Urothelium cell line (cell line): ENCODE measurements at places on chromosomes 7 and 10.

DNA sequence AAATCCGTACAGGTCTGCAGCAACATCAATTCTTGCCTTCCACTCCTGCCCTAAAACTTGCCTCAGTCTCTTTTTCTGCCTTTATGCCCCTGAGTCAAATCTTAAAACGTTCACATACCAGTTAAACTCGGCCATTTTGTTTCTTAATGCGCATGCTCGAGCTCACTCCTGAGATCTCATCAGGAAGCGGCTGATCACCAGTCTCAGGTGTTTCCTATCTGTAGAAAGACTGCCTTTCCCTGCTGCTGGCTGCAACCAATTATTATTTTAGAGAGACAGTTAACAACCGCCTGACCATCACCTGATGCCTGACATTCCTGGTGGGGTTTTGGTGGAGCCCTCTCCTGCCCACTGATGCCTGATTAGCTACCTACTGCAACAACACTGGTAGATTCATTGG, 70.2 kb upstream of the TMEM140 start:
- DNase-seq: no peak

DNA sequence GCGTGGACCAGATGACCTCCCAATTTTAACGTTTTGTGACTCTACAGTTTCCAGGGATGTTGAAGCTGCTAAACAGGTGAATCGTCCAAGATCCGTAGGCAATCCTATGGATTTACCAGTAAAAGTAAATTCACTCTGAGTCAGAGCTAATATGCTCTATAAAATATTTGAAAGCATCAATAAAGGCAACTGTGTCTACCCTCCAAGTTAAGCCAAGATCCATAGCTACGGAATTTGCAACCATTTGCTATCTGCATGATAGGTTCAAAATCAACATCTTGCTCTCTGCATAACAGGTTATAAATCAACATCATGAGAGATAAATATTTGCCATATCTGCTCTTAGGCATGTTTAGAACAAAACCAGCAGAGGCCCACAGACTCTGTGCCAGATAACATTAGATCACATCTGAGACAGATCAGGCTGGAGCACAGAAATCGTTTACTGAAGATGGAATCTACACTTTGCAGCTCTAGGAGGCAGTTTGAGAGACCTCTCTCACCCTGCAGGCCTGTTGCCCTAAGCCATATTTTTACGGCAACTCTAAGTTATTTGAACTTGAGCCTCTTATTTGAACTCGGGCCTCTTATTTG, 80.7 kb upstream of the PDCD4 start:
- DNase-seq: no peak

GRCh38 chr7:117448655-117449054, 21.4 kb upstream of the ASZ1 start:
- no peak for DNase-seq

- DNase-seq: no peak
Measured at GRCh38 chr7:27631391-27631790, 31.3 kb downstream of the HIBADH start.

- DNase-seq: no peak
Measured at GRCh38 chr10:123166618-123167017, 12.4 kb downstream of the BUB3 start.

DNA sequence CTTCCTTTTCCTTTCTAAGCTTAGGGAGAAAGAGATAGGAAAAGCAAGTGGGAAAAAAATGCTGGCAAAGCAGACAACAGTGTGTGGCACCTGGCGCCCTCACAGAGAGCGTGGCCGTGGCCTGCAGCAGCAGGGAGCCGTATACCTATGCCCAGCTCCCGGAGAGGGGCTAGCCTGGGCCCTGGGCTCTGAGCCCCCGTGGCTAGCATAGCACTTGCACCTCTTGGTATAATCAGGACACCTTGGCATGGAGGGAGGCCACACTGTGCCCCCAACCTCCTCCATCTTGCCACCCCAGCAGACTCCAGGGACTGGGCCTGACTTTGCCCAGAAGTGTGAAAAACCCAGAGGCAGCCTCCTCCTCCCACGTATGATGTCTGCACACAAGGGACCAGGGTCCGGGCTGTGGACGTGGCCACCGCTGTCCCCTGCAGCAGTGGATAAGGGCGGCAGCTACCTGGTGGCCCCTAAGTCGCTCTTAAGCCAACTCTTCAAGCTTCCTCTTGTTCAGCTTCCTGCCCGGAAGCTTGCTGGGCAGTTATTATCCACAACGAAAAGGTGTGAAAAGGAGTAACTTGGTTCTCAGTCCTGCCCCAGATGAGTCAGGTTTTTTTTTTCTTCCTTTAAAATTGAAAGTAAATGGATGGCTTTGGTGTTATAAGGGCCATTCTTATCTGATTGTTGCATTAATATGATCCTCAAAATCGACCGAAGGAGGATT, 249.1 kb upstream of the PITRM1 start:
- DNase-seq: no peak

DNA sequence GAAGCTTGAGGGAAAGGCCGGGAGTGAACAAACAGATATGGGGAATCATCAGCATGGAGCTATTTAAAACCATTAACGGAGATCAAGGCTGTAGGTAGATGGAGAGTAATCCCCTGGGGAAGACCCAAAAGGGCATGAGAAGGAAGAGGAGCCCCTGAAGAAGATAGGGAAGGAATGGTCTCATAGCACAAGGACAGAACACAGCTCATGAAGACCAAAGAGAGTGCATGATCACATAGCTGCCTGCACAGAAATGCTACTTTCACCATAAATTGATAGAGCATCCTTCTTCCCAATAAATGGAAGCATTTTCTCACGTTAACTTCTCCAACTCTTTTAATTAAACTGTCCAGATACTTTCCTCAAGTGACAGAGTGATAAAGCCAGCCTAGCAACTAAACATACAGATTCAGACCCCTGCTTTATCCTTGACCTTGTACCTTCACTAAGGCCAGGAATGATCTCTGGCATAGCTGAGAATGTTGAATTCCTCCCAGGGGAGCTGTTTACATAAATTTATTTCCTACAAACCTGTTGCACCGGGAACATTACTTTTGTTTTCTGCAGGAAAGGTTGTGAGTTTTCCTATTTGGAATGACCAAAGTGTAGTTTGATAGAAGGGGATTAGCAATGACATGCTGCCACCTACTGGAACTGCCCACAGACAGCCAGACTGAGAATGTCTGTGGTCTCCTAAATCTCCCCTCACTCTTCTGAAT, 110.8 kb upstream of the LRGUK start:
- peak; percentile 13 for DNase-seq

DNA sequence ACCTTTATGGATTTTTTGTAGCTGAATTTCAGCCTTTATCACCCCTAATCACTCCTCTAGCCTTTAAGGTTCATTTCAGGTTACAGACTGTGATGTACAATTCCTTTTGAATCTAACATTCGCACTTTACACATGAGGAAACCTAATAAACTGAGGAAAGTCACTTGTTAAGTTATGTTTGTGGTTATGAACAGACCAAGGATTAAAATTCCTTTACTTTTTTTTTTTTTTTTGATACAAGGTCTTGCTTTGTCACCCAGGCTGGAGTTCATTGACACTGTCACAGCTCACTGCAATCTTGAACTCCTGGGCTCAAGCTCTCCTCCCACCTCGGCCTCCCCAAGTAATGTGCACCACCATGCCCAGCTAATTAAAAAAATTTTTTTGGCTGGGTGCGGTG, 3.6 kb downstream of the MCU start:
- no peak for DNase-seq

GRCh38 chr10:118832241-118832651, 77.5 kb upstream of the CACUL1 start:
- no peak for DNase-seq

DNA sequence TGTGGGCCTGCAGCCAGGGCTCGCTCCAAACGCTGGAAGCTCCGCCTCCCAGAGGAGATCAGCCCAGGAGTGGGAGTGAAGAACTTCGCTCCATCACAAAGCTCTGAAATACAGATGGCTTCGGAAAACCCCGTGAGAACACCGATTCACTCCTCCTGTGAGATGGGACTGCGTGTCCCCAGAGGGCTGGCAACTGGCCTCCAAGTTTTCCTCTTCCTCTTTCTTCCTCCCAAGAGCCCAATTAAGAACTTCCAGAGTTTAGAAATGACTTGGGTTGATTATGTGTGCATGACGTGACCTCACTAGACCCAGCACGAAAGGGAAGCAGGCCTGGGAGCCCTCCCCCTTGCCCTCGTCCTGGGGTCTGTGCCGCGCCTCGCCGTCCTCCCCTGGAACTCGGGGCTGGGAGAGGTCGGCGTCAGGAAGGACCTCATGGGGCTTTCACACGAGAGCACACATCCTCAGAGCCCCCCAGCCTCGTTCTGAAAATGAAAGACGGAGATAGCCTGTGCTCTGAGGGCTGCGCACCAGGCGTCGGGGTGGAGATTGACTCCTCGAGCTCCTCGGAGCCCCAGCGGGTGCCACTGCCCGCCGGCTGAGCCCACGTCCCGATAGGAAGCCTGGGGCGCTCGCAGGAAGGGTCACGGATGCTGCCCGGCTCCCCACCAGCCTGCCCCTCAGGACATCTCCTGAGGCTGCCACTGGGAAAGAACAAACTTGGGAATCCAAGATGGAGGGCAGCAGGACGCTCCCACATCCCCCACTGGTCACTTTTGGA, 37.8 kb downstream of the PTPRN2 start:
- peak; percentile 41 for DNase-seq

GRCh38 chr7:47332681-47333553, 249.0 kb downstream of the TNS3 start:
- no peak for DNase-seq

DNA sequence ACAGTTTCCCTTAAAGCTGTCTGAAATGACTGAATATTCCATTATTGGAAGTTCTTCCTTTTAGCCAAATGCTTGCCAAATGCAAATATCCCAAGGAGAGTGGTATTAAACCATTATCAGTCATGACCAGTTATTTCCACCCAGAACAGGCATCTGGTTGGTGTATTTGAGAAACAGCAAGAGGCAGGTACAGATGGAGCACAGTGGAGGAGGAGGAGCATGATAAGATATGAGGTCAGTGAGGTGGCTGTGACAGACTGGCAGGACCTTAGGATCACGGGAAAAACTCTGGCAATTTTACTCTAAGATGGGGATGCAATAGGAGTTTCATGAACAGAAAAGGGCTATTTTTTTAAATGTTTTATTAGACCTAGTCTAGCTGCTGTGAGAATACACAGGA, 6.4 kb downstream of the HEPACAM2 start:
- no peak for DNase-seq

DNA sequence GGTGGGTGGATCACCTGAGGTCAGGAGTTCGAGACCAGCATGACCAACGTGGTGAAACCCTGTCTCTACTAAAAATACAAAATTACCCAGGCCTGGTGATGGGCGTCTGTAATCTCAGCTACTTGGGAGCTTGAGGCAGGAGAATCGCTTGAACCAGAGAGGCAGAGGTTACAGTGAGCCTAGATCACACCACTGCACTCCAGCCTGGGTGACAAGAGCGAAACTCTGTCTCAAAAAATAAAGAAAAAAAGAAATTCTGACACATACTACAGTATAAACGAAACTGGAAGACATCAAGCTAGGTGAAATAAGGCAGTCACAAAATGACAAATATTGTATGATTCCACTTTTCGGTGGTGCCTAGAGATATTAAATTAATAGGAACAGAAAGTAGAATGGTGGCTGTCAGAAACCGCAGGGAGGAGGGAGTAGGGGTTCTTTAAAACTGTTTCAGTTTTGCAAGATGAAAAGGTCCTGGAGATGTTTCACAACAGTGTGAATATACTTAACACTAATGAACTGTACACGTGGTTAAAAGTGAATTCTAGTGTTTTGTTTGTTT, 23.2 kb downstream of the PILRA start:
- DNase-seq: no peak

- no peak for DNase-seq
Measured at GRCh38 chr10:93807371-93807770, 49.6 kb downstream of the LGI1 start.

DNA sequence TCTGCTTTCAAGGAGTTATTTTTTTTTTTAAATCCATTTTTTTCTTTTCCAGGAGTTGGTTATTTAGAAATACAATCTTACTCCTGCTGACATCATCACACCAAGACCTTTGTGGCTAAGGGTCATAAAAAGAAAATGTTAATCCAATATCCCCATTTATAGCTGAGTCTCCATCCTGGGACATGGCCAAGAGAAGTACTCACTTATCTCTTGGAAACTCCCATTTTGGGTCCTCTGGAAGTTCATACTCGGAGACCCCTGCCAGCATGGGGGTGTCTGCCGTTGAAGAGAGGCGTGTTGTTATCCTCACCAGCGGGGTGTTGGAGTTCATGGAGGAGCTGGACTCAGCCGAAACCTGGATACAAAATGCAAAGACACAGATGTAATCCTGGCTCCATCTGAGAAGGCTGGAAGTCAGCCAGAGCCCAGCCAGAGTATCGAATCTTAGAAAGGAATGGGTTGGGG, 94.6 kb downstream of the FGFR2 start:
- no peak for DNase-seq

DNA sequence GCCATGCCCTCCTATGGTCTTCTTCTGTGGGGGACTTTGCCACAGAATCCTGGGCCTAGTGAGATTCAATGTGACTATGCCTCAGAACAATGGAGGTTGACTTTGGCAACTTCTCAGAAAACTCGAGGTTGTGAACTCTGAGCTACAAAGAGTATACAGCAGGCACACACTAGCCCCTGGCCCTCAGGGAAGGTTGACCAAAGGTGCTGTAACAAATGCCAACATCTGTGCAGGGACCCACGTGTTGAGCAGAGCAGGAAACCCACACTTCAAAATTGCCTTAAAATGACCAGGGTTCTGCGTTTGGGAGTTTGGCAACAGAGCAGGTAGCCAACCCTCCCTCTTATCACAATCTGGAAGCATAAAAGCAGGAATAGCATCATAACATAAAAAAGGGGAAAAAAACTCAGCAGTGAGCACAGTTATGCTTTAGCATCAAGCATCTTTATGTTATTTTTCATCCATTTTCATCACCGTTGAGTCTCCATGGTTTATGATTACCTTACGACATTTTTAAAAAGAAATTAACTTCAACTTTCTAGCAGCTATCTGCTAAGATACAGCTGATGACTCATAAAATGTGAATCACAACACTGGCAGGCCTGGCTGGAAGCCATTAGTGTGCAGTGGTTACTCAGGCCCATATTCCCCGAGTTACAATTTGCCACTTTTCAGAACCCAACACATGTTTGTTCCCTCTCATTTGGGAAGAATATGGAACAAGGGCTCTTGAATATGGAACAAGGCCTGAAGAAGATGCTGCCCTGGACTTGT, 11.1 kb downstream of the PRLHR start:
- peak; percentile 73 for DNase-seq

GRCh38 chr10:106312087-106312486, 852.4 kb downstream of the SORCS1 start:
- no peak for DNase-seq

DNA sequence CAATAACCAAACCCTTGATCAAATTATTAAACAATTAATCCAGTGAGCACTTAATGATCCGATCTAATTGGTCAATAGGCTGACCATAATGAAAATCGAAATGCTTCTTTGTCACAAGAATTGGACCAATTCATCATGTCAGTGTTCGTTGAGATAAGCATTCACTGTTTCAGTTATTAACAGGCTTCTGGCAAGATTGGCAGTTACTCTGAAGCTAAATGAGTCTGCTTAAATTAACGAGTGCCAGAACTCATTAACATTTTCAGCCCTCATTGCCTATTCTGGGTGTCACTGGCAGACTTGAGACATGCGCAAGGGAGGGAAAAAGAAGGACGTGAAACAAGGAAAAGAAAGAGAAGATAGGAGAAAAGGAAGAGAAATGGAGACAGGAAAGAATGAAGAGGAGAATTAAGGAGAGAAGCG, 30.7 kb upstream of the SLC26A3 start:
- DNase-seq: no peak

GRCh38 chr10:59622320-59623132, 87.1 kb downstream of the SLC16A9 start:
- peak; percentile 63 for DNase-seq

- no peak for DNase-seq
Measured at GRCh38 chr7:35604595-35604994, 90.3 kb downstream of the HERPUD2 start.
